ENCODE measurements at places on chromosomes 5 and 9.

DNA sequence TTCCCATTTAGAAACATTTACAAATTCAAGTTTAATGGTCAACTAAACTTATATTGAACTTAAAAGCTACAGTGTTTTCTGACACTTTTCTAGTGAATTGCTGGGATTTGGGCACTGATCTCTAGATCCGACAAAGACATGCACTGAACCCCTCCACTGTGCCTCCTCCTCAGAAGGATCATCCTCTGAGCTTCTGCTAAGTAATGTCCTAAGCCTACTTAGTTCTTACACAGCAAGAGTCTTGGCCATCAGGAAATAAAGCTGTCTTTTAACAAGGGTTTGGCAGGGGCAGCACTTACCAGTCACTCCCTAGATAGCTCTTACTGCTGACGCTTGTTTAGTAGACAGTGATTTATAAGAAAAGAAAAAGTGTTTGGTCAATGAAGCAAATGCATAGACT lies 50.5 kb downstream of the FAM81B start:
- no peak for DNase-seq

DNA sequence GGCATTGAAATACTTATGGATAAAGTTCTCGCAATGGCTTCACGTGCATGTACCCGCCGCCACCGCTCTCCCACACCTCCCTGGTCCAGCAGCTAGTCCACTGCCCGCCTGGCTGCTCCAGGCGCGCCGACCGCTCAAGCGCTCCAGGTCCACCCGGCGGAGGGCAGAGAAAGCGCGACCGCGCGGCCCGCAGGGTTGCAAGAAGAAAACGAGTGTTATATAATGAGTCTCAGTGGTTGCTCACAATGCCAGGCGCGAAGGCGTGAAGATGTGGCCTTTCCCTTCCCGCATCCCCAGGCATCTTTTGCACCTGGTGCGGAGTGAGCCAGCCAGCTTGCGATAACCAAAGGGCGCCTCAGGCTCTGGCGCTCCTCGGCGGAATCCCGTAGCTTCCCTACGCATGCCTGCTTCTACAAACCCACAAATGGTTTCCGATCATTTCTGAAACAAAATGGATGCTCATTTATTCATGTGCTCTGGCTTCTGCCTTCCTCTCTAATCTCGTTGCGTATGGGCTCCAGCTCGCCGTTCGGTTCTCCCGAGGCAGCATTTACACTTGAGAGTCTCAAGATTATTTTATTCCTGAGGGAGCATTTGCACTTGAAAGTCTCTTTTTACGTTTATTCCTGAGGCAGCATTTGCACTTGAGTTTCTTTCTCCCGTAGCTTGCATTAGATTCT lies 25.7 kb downstream of the CDKN2A start:
- DNase-seq: no peak

DNA sequence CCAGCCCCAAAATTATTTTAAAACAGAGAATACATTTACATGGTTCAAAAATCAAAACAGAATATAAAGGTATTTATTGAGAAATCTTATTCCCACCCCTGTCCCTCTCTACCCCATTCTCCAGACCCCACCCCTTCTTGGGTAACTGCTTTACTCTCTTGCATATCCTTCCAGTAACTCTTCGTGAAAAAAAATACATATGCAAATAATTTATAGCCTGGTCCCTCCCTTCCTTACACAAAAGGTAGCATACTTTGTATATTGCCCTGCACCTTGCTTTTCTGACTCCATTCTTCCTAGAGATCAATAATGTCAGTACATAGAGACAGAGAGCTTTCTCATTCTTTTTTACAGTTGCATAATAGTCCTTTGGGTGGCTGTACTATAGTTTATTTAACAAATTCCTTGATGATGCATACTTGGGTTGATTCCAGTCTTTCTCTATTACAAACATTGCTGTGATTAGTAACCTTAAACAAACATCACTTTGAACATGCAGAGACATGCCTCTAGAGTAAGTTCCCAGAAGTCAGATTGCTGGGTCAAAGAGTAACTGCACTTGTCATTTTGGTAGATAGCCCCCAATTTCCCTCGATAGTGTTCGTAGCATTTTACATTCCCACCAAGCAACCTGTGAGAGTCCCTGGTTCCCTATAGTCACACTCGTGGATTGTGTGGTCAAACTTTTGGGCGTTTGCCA lies 47.9 kb downstream of the STOM start:
- peak; percentile 94 for DNase-seq

DNA sequence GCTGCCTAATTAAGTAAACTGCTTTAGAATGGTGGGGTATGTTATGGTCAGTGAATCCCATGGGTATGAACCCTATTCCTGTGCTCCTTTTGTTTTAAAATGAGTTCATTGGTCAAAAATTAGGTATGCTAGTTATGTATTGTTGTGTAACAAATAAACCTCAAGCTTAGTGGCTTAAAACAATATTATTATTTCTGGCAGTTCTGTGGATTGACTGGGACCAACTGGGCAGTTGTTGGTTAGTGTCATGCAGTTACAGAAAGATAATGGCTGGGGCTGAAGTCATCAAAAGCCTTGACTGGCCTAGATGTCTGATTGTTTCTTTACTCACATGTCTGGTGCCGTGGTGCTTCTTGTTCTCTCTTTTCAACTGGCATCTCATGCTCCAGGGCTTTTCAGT lies 8.9 kb upstream of the PTAR1 start:
- DNase-seq: no peak

GRCh38 chr9:78519786-78520185 lies 222.9 kb downstream of the PSAT1 start:
- no peak for DNase-seq

GRCh38 chr5:136631186-136631585 lies 265.8 kb upstream of the TRPC7 start:
- no peak for DNase-seq

GRCh38 chr5:1897386-1897785 lies 14.7 kb upstream of the IRX4 start:
- DNase-seq: no peak

DNA sequence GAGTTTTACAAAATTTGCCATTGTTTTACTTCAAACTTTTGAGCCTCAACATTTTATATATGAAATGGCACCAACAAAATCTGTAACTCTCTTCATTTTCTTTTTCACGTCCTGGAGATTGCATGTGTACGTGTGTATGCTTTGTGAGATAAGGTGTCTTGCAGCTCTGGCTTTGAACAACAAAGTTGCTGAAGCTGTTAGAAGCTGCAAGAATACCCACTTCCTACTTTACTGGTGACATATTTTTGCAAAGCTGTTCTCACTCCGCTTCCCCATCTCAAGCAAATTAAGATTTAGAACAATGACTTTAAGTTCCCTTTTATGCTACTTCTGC lies 41.8 kb downstream of the FYB1 start:
- DNase-seq: no peak

- peak; percentile 77 for DNase-seq
Measured at GRCh38 chr5:57499262-57500050, 16.8 kb upstream of the ACTBL2 start.

DNA sequence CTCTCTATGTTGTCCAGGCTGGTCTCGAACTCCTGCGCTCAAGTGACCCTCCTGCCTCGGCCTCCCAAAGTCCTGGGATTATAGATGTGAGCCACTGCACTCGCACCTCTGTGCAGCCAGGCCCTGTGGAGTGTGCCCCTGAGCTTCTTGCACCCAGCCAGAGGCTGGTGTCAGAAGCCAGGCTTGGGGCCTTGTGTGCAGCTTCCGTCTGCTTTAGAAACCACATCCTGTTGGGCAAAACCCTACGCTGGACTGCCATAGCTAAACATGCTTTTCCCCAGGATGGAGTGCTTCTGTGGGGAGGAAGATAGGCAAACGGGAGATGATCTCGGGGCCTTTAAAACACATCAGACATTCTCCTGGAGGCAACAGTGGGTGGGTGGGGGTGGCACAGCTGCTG lies 40.1 kb downstream of the PRRT1B start:
- no peak for DNase-seq

DNA sequence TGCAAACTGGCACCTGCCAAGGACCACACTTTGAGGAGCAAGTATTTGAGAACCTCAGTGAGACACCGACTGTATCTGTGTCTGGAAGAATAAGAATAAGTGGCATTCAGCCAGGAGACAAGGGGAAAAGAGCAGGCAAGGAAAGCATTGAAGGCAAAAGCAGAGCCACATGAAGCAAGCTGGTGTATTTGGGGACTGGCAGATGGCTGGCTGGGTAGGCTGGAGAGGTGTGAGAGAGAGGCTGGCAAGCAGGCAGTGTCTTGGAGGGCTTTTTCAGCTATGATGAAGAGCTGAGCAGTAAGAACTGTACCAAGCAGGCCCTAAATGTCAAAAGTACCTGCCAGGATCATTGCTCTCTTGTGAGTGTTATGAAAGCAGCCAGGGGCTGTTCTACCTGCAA lies 14.1 kb upstream of the C5orf58 start:
- no peak for DNase-seq

GRCh38 chr5:109298794-109299193 lies 111.0 kb downstream of the PJA2 start:
- DNase-seq: no peak

GRCh38 chr9:18343784-18344183 lies 130.2 kb upstream of the ADAMTSL1 start:
- no peak for DNase-seq

DNA sequence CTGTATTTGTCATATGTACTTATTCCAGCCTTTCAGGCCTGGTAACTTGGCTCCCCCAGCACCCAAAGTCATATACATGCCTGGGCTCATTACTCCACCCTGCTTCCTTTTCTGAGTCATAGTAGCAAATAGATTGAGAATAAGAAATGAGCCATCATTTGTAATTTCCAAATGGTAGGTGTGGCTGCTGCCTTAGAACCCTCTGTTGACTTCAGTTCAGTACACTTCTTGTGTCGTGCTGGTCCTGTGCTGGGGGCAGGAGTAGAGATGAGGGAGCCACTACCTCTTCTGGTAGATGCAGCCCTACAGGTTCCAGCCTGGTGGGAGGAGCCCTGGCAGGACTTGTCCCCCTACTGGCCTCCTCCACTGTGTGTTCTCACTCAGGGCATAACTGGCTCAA lies 11.1 kb downstream of the GM2A start:
- DNase-seq: peak; percentile 64

DNA sequence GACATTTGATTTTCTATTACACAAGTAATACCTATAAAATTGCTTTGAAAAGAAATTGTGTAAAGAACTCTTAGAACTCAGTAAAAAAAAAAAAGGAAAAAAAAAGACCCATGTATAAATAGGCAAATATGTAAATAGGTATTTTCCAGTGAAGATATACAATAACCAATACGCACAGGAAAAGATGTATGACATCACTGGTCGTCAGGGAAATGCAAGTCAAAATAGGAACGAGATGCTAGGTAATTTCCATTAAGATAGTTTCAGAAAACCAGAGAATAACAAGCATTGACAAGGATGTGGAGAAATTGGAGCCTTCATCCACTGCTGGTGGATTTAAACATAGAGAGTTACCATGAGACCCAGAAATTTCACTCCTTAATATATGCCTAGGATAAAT lies 708.8 kb downstream of the MTRR start:
- no peak for DNase-seq

DNA sequence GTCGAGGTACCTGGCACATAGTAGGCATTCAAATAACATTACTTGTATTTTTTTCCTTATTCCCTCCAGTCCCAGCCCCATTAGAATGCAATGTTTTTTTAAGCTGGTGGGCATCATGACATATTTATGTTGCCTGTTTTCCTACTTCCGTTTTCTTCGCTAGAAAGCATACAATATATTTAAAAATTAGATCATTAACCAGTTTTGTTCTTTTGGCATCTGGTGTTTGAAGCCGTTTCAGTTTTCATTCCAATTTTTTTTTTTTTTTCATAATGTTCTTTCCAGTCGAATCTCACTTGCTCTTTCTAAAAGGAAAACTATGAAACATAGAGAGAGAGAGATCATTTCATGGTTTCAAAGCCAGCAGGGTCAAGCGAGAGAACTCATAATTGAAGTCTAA lies 228.3 kb upstream of the C9orf72 start:
- DNase-seq: no peak

DNA sequence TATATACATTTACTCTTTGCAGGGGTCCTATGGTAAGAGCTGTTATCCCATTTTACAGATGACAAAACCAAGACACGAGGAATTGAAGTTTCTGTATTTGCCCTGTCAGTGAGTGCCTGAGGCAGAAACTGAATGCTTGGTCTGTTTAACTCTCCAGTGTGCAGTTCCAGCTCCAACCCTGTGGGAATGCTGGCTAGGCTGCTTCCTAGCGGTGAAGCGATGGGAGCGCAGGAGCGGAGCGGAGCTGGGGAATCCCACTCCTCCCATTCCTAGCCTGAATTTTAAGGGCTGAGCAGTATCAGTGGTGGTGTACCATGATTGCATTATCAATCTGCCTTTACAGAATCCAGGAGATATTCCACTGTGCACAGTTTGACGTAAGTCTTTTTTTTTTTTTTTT lies 202.3 kb downstream of the LRRC70 start:
- DNase-seq: no peak

DNA sequence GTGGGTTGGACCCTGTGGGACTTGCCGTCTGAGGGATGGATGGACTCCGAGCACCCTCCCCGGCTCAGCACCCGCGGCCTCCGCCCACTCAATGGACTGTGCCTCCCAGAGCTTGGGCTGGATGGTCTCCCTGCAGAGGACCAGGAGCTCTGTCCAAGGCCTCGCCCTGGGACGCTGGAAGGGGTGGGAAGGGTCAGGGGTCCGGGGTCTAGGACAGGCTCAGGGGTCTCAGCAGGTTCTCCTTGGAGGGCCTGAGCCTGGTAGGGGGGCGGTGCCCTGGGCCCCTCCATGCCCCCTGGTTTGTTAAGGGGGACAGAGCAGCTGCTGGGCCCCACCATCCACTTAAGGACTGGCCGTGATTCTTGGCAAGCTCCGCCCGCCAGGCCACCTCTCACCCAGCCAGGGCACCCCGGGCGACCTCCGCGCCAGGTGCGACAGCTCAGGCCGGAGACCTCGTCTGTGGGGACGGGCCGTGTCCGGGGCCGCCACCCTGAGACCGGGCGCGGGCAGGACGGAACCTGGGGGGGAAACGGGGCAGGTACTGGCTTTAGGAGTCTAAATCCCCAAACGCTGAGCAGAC lies 29.2 kb downstream of the EXOC3 start:
- DNase-seq: peak; percentile 22

DNA sequence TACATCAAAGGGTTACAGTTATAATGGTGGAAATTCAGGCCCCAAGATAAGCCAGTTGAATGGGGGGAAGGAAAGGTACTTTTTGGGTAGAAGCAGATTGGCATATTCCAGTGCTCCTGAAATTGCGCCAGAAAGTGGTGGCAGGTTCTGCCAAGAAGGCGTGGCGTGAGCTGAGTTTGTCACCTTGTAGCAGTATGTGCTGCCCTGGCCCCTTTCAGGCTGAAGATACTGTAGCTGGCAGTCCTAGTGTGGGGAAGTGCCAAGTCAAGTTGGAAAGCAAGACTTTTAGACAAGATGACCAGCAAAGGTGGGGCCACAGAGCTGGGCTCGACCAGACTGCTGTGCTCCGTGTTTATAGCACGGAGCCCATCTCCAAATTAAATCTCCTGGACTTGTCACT lies 133.6 kb upstream of the GLRA1 start:
- no peak for DNase-seq

Measured in LoVo (cell line).